ENCODE measurements at places on chromosomes 2 and 18. TPM values are rescaled to one million over a fixed set of nuclear protein-coding genes. Genes with fewer than 3 reads are reported as not detected.

GRCh38 chr2:71282493-71282892 lies 49.1 kb upstream of the ZNF638 start:
- DNase-seq = peak; percentile 25

The ENOSF1 gene
- 25.8 TPM for total RNA-seq

The ZNF804A gene
- 0.29 TPM for total RNA-seq

The GPR75 gene
- 0.92 TPM for total RNA-seq

The GBX2 gene
- total RNA-seq = 0.40 TPM

DNA sequence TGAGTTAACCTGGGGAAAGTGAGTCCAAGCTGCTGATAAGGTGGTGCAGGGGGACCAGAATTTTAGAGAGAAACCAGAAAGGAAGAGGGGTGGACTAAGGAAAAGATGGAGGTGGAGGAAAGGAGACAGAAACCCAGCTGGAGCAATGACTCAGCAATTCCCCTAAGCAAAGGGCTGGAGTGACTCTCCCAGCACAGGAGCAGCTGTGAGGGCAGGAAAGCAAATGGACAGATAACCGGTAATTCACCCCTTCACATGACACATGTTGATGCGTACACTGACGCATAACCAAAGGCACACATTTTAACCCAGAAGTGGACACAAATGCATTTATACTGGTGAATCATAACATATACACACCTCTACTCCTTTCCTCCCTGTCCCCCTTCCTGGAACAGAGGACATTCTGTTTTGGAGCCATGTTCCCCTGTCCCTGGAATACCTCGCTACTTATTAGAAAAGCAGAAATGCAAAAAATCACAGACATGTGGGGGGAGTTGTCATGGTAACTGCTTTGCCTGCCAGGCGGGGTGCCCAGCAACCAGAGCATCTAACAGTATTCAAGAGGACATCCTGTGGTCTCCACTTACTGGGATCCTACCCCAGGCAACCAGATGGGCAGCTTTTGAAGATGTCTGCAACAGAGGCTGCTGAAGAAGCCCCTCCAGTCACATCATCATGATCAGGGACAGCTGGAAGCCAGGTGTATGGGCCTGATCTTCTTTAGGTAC lies 4.7 kb downstream of the CDK5R2 start:
- DNase-seq = peak; percentile 97

GRCh38 chr18:69648486-69648885 lies 247.8 kb downstream of the DOK6 start:
- DNase-seq = no peak

The TXNDC9 gene
- 74.7 TPM for total RNA-seq

DNA sequence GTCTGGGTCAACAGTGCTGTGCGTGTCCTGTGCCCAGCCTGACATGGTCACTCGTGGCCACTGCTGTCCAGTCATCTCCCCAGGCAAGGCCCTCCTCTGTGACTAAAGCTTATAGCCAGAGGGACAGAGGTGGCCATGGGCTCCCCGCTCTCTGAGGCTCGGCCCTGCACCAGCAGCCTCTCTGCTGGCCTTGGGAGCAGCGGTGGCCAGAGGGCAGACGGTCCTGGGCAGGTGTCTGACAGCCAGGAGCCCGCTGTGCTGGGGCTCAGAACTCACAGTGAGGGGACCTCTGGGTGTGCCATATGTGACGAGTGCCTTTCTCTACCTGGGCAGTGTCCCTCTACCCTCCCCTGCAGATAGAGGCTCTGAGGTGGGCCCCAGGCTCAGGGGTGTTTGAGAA lies 98.7 kb downstream of the FAM210A start:
- no peak for DNase-seq

DNA sequence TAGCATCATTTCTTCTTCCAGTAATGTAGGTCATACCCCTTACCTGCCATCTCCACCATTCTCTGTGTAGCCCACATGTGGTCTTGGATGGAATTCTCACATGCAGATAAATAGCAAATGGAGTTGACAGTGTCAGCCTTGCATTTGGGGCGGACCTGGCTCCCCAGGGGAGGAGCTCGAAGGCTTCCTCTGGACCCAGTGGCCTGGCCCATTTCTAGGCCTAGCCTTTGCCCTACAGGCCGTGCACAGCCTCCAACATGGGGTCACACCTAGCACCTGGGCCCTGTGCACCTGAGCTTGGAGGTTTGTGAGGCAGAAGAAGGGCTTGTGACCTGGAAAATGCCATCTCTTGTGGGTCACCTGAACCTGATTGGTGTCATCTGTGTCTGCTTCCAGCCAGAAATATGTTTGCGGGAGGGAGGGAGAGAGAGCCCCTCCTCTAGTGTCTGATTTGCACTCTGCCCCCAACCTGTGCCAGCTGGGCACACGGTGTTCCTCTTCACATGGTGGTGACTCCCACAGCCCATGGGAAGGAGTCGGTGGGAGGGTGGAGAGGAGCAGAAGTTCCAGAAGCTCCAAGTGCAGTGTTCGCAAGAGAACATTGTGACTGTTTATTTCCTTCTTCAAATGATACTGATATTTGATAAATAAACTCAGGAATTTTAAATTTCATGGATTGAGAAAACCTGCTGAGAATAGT lies 33.0 kb downstream of the ITGB1BP1 start:
- no peak for DNase-seq

The HMSD gene
- not detected for total RNA-seq

DNA sequence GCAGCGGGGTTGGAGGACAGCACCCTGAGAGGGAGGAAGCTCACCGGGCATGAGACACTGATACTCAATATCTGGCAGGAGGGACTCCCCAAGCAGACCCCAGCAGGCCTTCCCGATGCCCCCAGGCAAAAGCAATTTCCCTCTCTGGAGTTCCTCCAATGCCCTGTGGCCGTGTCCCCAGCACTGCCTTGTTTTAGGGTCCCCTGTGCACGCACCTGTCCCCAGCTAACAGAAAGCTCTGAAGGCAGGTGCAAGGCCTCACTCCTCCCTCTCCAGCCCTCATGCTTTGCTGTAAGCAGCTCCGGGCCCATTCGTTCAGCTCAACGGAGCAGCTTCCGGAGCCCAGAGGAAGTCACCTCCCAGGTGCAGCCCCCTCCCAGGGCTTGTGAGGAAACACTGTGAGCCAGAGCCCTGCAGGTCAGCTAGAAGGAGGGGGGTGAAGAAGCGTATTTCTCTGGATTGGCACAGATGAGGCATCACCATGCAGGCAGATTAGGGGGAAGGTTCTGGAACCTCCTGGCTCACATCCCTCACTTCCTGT lies 50.3 kb upstream of the ID2 start:
- no peak for DNase-seq

DNA sequence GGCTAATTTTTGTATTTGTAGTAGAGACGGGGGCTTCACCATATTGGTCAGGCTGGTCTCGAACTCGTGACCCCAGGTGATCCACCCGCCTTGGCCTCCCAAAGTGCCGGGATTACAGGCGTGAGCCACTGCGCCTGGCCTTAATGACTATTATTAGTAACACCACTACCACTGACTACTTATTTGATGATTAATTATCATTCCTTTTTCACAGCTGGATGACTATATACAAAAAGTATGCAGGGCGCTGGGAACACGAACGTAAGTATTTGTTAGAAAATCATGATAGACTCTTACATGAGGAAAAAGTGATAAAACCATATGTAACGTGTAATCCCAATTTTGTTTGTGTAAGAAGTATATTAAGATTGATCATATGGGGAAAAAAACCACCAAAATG lies 21.6 kb downstream of the DARS1 start:
- no peak for DNase-seq

GRCh38 chr2:44772669-44773378 lies 168.7 kb upstream of the SIX3 start:
- DNase-seq = no peak

DNA sequence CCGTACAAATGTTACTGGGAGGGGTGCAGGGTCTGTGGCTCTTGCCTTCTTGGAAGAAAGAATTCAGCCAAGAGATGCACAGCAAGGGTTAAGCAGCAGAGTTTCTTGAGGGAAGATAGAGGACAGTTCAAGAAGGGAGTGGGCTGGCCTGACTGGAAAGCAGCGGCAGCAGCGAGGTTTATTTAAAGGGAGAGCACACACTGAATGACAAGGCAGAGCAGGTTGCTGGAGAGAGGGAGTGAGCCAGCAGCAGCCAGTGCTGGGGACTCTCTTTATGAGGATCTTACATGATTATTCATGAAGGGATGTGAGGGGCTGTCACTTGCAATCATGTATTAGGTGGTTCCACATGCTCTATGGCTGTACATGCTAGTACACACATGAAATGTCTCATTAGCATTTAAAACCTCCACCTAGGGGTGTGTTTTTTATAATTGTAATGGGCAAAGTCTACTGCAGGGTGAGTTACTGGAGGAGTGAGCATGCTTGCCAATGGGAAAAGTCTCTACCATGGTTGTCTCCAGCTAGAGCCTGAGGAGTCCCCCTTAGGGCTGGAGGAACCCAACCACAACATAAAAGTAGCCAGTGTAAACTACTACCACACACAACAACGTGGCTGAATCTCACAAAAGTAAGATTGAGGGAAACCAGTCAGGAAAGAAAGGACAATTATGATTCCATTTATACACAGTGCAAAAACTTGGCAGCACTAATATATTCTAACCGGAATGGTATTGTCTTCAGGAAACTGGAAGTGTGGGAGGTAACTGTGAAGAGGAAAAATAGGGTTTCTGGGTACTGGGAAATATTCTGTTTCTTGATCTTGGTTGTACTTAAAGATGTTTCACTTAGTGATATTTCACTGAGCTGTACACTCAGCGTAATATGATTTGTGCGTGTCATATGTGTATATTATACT lies 87.6 kb upstream of the FAM110C start:
- no peak for DNase-seq

The PAX8 gene
- 2.3 TPM for total RNA-seq

The APCDD1 gene
- total RNA-seq = 8.2 TPM

GRCh38 chr18:70522183-70522680 lies 233.4 kb downstream of the SOCS6 start:
- no peak for DNase-seq

The REG3G gene
- total RNA-seq = not detected

The LRATD1 gene
- 0.57 TPM for total RNA-seq

DNA sequence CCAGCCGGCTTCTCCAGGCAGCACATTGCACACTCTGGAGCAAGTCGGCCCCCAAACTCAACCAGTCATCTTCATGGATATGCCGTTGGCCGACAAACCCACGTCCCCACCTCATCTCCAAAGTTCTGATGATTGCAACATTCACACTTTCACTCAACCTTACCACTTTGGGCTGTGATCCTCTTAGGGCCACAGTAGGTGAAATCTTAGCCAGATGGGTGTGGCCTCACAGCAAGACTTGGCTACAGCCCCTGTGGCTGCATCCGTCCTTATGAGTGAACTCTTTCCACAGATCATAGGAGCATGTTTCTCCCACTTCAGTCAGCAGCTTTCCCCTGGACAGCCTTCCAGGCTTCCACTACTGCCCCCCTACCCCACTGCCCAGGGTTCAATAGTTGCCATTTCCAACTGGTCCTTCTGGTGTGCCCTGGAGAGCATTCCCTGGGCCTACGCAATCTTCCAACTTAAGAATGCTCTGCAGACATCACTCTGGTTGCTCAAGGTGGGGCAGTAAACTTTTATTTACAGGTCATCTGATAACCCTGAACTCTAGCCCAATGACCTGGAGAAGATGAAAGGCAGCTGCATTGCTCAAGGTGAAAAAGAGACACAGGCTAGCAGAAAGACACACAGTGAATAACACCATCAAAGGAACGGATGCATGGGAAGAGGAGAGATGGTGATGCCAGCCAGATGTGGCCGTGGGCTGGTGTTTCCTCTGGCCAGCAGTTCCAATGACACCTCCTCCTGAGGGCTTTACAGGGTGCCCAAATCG lies 34.5 kb downstream of the ARL4C start:
- no peak for DNase-seq

The MBD5 gene
- 19.2 TPM for total RNA-seq

The LOXL3 gene
- total RNA-seq = 11.7 TPM

DNA sequence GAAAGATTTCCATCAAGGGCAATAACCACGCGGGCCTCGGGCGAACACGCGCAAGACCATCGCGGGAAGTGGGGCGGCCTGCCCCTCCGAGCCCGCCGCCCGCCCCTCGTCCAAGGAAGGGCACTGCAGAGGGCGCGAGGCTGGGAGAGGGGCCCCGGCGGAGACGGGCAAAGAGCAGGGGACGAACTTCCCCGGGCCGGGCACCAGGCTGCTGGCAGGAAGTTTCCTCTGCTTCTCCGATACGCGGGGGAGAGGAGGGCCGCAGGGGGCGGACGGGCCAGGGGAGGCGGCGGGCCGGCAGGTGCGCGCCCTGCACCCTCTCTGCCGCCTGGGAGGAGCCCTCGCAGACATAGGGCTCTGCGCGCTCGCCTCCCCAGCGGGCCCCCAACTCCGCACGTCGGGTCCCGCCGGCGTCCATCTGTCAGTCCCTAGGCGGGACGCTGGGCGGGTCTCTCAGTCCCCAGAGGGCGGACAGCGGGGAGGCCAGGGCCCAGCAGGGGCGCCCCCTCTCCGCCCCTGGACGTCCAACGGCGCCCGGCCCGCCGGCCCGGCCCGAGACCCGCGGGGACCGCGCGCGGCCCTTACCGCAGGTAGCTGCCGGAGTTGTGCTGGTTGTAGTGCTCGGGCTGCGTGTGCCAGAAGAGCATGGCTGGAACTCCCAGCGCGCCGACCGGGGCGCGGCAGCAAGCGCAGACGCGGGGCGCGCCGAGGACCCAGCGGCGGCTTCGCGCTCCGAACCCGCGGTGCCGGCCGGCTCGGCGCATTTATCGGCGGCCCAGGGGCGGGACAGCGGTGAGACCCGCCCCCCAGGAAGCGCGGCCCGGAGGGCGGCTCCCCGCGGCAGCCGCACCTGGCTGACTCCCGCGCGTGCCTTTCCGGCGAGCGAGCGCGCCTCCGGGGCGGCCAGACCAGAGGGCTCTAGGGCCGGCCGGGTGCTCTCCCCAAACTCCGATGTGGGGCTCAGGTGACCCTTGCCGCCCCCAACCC lies at the start of gene TFCP2L1:
TSS of gene TFCP2L1 (minus strand) at position 740 of the 987 bp plus-strand sequence. CDS start at position 647, 93 bp downstream.
- DNase-seq = no peak

- DNase-seq = peak; percentile 59
Observed at GRCh38 chr18:54240629-54241107, 16.2 kb upstream of the MBD2 start.

The GREB1L gene
- total RNA-seq = 15.2 TPM

The HAUS1 gene
- total RNA-seq = 87.1 TPM
